ENCODE measurements at places on chromosomes 5 and 9.

GRCh38 chr9:108642871-108643270, 212.9 kb downstream of the ACTL7B start:
- DNase-seq, result no peak

GRCh38 chr5:50665091-50665490, 1.3 kb upstream of the PARP8 start:
- no peak for DNase-seq

DNA sequence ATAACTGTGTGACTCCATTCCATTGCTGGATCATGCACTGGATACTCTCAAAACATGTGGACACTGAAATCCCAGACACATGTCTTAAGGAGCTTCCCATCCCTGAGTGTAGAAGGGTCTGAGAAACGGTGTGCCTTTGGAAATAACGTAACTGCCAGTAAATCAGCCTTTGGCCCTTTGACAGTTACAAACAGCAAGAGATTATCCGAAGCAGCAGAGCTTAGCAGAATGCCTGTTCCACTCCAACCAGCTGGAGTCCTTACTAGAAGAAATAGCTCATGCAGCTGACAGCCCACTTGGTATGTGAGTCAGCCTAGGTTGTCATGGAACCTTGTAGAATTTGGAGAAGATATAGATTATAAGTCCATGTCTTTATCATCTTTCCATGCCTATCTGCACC, 7.0 kb downstream of the TMEM252 start:
- DNase-seq, result no peak

DNA sequence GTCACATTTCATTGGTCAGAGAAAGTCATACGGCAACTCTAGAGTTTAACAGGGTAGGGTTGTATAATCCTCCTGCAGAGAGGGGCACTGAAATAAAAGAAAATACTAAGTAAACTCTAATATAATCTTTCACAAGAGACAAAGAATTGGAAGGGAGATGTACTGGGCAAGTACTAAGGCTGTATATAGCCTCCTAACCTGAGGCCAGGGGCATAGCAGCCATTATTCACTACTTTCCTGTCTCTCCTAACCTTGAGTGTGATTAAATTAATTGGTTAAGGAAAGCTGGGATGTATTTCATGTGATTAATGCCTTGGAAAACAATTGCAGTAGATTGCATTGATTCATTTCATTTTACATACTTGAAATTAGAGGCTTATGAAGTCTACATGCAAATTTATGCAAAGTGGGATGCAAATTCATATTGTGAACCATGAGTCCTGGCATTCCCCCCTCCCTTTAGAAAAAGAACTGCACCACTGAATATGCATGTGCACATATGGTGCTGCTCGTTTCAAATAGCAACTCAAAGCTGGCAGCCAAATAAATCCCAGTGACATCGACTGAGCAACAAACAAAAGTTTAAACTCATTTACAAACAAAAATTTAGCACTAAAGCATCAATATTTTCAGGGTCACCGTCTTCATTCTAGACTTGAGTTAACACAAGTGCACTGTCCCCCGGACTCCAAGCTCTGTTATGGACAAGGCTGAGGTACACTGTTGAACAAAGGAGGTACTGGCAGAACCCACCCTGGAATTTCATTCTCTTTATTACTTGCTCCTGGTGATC, 70.0 kb downstream of the DMAC1 start:
- DNase-seq, result no peak

DNA sequence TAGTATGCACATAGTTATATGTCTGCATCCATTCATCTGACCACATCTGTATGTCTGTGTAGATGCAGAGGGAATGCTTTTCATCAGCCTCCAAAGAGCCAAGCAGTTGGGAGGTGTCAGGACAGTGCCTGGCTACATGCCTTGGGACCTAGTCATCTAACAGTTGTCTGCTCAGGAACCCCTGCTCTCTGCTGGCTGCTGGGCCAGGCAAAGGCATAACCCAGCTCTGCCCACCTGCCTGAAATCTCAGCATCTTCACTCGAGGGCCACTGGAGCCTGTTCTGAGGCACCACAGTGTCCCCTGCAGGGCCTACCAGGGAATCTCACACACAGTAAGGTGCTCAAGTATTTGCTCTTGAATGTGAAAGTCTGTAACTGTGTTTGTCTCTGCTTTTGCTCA, 3.7 kb downstream of the C9orf50 start:
- DNase-seq, result no peak
